ENCODE measurements at places on chromosomes 1 and 21. TPM values are rescaled to one million over a fixed set of nuclear protein-coding genes. Genes with fewer than 3 reads are reported as not detected.

The CADM3 gene
- 30.1 TPM for total RNA-seq

The OR2AK2 gene
- not detected for total RNA-seq

The ACOT11 gene
- total RNA-seq: 2.3 TPM

The AK5 gene
- total RNA-seq: 8.5 TPM

The PLD5 gene
- total RNA-seq: not detected

The CLCA4 gene
- total RNA-seq: not detected

The CAP1 gene
- total RNA-seq: 316 TPM

The AADACL4 gene
- not detected for total RNA-seq

The CR2 gene
- not detected for total RNA-seq

The LRIG2 gene
- 6.7 TPM for total RNA-seq

The PODN gene
- total RNA-seq: 92.3 TPM

The BRINP2 gene
- total RNA-seq: 0.26 TPM

The RUNX3 gene
- total RNA-seq: not detected

The RABIF gene
- 7.8 TPM for total RNA-seq

The TXNIP gene
- total RNA-seq: 594 TPM

The GJA9 gene
- not detected for total RNA-seq

The FCRL5 gene
- total RNA-seq: not detected

The CD244 gene
- 4.0 TPM for total RNA-seq

The ATP1A2 gene
- 1.8 TPM for total RNA-seq

The IFNAR1 gene
- 16.8 TPM for total RNA-seq

The CEP104 gene
- 32.4 TPM for total RNA-seq

The OR6N1 gene
- total RNA-seq: not detected

The PLEKHA6 gene
- total RNA-seq: 2.7 TPM

The OR2T29 gene
- total RNA-seq: not detected

The FAM110D gene
- not detected for total RNA-seq

The RGL1 gene
- 20.8 TPM for total RNA-seq

The NBPF6 gene
- total RNA-seq: not detected

The KLF17 gene
- not detected for total RNA-seq

The TNFRSF14 gene
- total RNA-seq: 9.6 TPM

The GLMN gene
- 7.0 TPM for total RNA-seq

The FAM72A gene
- total RNA-seq: 0.23 TPM

The MMEL1 gene
- total RNA-seq: not detected

The TCEA3 gene
- total RNA-seq: 1.5 TPM

The HAO2 gene
- not detected for total RNA-seq

The HPDL gene
- total RNA-seq: 2.8 TPM

The KIF2C gene
- total RNA-seq: 1.1 TPM

The CFAP107 gene
- not detected for total RNA-seq

The SPRR2B gene
- total RNA-seq: not detected

The KRTAP11-1 gene
- total RNA-seq: not detected

Data from pericardium fibroblast (primary cell).